ENCODE measurements at places on chromosomes 13 and 19. TPM values are rescaled to one million over a fixed set of nuclear protein-coding genes. Genes with fewer than 3 reads are reported as not detected.

The ZNF221 gene
- polyA plus RNA-seq = 6.2 TPM

DNA sequence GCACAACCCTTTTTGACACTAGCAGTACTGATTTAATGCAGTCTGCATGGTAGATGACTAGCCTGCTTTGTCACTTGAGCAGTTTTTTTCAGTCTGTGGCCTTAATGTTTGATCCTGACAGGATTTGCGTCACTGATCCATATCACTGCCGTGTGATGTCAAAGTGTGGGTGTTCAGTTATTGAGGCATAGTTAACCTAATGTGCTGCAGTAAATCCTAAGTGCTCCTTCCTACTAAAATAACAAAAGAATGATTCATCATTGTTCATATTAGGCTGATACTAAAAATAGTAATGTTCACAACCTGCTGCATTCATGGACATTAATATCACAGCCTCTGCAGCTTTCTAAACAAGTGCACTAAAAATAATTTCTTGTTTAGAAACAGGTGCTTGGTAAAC, 121.9 kb upstream of the MLNR start:
- DNase-seq = no peak

The ZNF471 gene
- 13.1 TPM for polyA plus RNA-seq

The RCBTB1 gene
- polyA plus RNA-seq = 45.1 TPM

DNA sequence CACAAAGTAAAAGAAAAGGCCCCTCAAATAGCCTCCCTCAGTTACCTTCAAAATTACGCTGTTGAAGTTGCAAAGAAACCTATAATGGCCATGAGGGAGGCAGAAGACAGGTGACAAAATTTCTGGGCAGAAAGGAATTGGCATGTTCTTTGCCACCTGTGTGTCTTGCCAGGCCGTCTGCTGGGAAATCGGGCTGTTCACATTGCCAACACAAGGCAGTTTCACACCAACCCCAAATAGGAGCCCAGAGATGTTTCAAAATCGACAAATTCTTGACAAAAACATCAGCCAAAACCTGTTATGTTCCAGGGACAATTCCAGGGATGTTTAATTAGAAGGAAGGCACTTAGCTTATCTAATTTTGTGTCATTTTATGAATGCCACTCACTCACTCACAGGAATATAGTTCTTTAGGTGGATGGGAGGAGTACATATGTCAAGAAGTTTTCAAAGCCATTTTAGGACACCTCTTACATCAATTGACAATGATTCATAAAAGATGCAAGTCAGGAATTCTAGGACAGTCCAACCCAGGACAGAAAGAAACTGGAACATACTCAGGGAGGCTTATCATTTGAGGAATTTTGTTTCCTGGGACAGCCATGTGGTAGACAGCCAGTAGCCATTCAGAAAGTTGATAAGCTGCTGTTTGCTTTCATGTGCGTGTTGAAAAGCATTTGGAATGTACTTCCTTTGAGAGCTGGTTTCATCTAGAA, 164.5 kb downstream of the RGCC start:
- DNase-seq = no peak

DNA sequence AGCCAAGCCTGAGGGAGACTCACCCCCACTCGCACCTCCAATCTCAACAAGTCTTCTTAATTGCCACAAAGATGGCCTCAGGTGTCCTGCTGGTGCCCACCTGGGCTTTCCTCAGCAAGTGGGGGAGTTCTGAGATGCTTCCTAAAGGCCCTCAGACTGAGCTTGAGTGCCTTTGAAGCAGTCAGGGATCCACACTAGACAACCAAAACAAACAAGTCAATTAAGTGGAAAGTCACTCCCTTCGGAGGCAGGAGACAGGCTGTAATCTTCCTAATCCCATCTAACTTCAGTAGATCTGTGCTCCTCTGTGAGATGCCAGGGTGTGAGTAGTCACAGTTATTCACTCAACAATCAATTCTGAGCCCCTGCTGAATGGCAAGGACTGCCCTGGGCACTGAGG, 68.3 kb upstream of the SERP2 start:
- no peak for DNase-seq

The NPAS1 gene
- 1.6 TPM for polyA plus RNA-seq

The NLRP11 gene
- polyA plus RNA-seq = 0.13 TPM

GRCh38 chr19:3363841-3364500, 2.4 kb upstream of the NFIC start:
- no peak for DNase-seq

DNA sequence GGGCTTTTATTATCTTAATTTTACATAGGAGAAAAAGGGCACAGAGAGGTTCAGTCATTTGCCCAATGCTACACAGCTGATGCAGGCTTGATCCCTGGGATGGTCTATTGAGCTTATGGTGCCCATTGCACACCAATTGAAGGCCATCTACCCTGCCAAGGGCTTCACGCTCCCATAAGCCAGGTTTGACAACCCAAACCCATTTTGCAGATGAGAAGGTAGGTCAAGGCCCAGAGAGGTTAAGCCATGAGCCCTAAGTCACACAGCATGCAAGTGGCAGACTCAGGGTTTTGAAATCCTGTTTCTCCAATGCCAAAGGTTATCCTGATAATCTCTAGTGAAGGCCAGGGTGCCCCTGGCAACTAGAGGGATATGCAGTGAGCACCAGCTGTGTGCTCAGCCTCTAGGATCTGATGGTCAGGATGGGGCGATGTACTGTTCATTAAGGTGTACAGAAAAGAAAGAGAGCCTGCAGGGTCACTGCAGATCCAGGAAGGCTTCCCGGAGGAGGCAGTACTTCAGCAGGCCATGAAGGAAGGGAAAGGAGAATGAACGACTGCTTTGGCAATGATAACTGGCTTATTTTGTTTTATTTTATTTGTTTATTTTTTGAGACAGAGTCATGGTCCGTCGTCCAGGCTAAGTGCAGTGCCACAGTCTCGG, 8.1 kb downstream of the CREB3L3 start:
- no peak for DNase-seq

The EHD2 gene
- polyA plus RNA-seq = 25.9 TPM

DNA sequence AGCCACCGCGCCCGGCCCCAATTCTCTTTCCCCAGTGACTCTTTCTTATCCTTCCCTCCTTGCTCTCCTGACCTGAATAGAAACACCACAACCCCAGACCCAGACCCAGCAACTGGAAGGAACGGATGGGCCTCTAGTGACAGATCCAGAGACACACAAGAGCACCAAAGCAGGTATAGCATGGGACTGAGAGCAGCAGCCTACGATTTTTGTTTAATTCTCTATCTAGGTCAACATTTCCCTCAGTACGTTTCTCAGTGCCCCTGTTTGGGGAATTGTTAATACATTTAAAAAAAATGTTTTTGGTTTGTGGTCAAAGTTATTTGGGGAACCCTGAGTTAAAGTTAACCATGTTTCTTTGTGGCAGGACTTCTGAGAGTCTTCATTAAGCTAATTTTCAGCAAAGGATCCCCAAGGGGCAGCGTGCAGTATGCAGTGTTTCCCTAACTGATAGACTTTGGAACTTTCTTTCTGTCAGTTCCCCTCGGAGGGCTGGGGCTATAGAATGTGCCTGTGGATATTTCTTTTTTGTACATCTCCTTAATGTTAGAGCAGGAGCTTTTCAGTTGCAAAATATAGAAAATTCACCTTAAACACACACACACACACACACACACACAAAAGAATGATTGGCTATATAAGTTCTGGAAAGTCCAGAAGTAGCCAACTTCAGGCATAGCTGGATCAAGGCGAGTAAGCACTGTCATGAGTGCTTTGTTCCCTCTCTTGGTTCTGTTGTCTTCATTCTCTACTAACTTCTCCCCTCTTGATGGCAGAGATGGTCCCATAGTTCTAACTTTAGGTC, 6.3 kb downstream of the FXYD5 start:
- no peak for DNase-seq

The ZNF723 gene
- 0.10 TPM for polyA plus RNA-seq

The NLRP5 gene
- not detected for polyA plus RNA-seq

The GARIN5B gene
- not detected for polyA plus RNA-seq

The FGF22 gene
- 0.32 TPM for polyA plus RNA-seq

The KIR2DL3 gene
- polyA plus RNA-seq = not detected

Data from right renal cortex interstitium (tissue), 3 donors.